ENCODE measurements at places on chromosomes 12 and 14. TPM values are rescaled to one million over a fixed set of nuclear protein-coding genes. Genes with fewer than 3 reads are reported as not detected.
A peak's percentile ranks its signal among the peaks of the same experiment; 100 is the strongest.

DNA sequence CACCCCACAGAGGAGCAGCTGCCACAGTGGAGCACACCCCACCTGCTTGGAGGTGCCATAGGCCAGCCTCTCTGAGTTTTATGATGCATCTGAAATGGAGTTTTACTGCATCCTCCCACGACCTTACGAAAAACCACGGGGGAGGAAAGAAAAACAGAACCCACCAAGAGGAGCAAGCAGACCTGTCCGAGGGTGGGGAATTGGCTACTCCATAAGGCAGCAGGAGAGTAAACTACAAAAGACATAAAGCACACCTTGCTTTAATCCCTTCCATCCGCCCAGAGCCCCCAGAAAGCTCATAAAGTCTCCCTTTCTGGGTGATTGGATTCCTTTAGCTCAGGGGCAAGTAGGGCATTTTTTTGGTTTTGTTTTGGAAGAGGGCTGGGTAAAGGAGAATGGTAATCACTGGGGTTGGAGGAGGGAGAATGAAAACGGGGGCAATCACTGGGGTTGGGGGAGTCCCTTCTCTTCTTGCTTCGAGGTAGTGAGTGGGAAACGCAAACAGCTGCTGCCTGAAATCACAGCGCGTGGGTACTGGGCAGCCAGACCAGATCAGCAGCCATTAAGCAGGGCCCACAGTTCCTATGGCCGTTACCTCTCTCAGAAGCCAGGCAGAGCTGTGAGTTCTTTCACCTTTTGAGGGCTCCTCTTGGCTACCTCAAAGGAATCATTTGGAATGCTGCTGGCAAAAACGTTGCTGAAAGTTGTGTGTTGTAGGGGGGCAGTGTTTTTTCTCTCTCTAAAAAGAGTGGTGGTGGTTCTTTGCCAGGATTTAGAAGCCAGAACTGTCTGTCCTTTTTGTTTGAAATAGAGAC, 433.6 kb downstream of the ZFP36L1 start:
- H3K4me3 ChIP-seq: no peak overlapping the region
- H3K4me1 ChIP-seq: peaks cover 19% of the 10 kb centered on the region
- H3K27ac ChIP-seq: peak overlapping the region; percentile 92
- no peak for DNase-seq
- no peaks in the 10 kb centered on the region for H3K36me3 ChIP-seq
- no peaks in the 10 kb centered on the region for H3K27me3 ChIP-seq

IL22 gene
- not detected for total RNA-seq

DNA sequence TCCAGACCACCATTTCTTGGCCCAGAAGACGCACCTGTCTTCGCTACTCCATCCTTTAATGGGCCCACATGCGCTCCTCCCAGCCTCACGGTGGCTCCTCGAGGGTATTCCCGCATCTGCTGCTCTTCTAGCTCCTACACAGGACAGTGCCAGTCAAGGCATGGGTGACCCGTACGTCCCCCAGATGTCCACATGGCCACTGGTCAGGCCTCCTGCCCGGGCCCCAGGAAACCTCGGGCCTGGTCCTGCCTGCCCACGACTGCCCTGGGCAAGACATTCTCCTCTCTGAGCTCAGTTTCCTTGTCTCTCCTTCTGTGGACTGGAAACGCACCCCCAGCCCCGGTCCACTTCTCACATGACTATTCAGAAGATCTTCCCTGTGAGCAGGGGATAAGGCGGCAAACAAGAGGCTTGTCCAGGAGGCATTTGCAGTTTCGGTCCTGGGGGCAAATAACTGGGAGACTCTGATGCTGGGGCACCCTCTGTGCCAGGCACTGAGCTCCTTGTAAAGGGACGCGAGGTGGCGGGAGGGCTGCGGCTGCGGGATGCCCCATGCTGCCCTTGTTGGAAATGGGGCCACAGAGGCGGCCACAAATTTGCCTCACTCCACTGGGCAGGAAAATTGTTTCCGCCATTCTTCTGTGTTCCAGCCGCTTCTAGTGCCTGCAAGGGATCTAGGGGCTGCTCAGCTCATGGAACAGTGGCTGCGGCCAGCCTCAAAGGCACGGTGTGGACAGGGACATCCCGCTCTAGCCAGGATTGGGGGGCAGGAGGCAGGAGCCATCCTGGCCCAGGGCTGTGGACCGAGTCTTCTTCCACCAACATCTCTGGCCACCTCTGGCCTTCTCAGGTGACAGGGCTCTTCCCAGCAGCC, 6.8 kb upstream of the BEGAIN start:
- no peaks in the 10 kb centered on the region for H3K27me3 ChIP-seq
- no peak overlapping the region for H3K27ac ChIP-seq
- no peak for DNase-seq
- no peaks in the 10 kb centered on the region for H3K36me3 ChIP-seq
- no peaks in the 10 kb centered on the region for H3K4me1 ChIP-seq
- H3K4me3 ChIP-seq: no peak overlapping the region

DNA sequence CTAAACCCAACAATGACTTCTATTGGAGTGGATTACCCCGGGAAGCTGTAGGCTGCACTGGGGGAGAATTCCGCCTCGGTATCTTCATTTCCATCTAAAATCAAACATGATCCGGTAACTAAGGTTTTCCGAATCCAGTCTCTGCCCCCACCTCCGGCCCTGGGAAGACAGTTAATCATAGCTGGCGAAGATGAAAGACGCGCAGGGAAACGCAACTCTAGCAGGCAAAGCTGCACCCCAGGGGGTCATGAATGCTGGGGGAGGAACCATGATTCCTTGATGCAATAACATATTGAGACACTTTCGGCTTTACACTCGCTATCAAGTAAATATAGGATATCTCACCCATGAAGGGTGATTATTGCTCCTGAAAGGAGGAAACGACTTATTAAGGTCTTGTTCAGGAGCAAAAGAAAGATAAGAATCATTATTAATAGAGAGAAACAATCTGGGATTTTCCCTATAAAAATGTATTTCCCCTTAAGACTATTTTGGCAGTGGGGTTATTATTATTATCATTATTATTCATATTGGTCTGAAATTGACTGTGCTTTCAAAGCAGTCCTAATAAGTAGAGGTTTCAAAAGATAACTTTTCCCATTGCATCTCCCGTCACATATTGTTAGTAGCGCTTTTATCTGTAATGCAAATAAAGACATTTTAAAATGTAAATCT, 614.9 kb downstream of the VRK1 start:
- no peak overlapping the region for H3K4me3 ChIP-seq
- H3K27ac ChIP-seq: no peak overlapping the region
- H3K27me3 ChIP-seq: no peaks in the 10 kb centered on the region

CPNE6 gene
- total RNA-seq: not detected

RPS29 gene
- 1,677 TPM for total RNA-seq

- H3K4me1 ChIP-seq: peaks cover 13% of the 10 kb centered on the region
- no peak overlapping the region for H3K4me3 ChIP-seq
- H3K36me3 ChIP-seq: no peaks in the 10 kb centered on the region
- DNase-seq: no peak
- H3K27me3 ChIP-seq: no peaks in the 10 kb centered on the region
Observed at GRCh38 chr14:73696466-73697400, 17.5 kb downstream of the PNMA1 start.

GRCh38 chr14:84351646-84352045, 1178.3 kb upstream of the FLRT2 start:
- H3K36me3 ChIP-seq: no peaks in the 10 kb centered on the region
- DNase-seq: no peak
- no peaks in the 10 kb centered on the region for H3K27me3 ChIP-seq
- no peaks in the 10 kb centered on the region for H3K4me1 ChIP-seq
- no peak overlapping the region for H3K4me3 ChIP-seq

DNA sequence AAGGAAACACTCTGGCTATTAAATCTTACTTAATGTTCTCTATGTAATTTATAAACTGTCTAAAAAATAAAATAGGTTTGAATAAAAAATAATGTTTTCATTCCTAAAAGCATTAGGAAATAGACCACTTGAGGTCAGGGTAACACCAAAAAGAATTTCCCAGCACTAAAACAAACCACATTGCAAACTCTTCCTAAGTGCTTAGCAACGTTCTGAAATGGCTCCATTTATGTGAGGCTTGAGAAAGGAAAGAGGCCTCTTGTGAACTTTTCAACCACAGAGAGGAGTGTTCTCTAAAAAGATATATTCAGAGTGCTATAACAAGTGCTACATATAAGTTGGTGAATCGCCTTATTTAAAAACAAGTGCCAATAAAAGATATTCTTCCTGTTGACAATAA, 42.7 kb downstream of the ALX1 start:
- no peak overlapping the region for H3K27ac ChIP-seq
- H3K4me1 ChIP-seq: peaks cover 11% of the 10 kb centered on the region
- DNase-seq: no peak
- no peak overlapping the region for H3K4me3 ChIP-seq
- no peaks in the 10 kb centered on the region for H3K27me3 ChIP-seq

SIX6 gene
- not detected for total RNA-seq

DNA sequence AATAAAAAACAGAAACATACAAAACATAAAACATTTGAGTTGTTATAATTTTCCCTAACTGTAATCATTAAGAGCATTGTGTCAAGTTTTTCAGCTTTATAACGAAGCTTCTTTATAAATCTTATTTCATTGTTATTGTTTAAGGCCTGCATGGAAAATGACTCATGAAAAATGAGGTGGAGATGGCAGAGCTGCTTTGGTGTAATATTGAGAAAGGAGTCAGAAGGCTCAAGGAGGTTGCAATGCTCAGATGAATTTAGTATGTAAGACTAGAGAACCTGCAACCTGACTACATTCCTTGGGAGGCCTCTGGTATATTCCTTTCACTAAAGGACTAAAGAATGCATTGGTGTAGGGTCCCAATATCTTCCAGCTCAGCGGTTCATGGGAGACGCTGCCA, 61.5 kb downstream of the TMEM30B start:
- H3K27ac ChIP-seq: no peak overlapping the region
- no peaks in the 10 kb centered on the region for H3K36me3 ChIP-seq
- no peak overlapping the region for H3K4me3 ChIP-seq
- no peak for DNase-seq
- no peaks in the 10 kb centered on the region for H3K4me1 ChIP-seq

FAM90A1 gene
- 0.34 TPM for total RNA-seq

- H3K27me3 ChIP-seq: no peaks in the 10 kb centered on the region
- H3K4me3 ChIP-seq: no peak overlapping the region
- no peak for DNase-seq
- H3K4me1 ChIP-seq: no peaks in the 10 kb centered on the region
Observed at GRCh38 chr12:103442822-103443221, 52.9 kb downstream of the C12orf42 start.

DNA sequence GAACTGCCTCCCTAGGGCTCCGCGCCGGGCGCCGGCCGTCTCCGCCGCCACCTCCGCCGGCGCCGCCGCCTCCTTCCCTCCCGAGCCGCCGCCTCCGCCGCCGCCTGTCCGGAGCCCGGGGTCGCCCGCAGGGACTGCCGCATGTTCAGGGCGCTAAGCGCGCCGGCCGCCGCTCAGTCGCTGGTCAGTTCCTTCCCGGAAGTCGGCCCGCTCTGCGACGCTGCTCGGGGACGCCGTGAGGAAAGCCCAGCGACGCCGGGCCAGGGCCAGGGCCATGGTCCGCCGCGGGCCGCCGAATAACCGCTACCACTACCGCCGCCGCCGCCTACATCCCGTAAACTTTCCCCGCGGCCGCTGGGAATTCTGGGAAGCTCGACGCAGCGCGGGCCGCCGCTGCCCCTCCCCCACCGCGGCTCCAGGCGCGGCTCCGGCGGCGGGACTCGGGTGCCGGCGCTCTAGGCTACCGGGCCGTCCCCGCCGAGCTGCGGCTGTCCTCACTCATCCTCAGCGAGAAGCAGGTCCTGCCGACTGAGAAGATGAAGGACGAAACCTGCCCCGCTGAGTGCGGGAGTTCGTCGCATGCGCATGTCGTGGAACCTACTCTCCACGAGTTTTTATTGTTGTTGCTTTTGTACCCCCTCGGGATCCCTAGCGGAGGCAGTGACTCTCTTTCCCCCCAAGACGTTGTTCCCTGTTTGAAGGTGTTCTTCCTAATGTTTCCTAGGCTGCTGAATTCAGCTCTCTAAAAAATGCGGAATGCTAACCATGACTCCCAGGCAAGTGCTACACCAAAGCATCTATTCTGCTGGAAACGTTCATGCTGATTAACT, at the start of gene SAV1:
TSS of gene SAV1 (minus strand) at position 311 of the 830 bp plus-strand sequence. CDS start 339 bp downstream, outside the sequence.
- peaks cover 28% of the 10 kb centered on the region for H3K4me1 ChIP-seq
- no peaks in the 10 kb centered on the region for H3K27me3 ChIP-seq
- peak within 1 kb of the TSS; percentile 75 for H3K4me3 ChIP-seq
- no peaks in the 10 kb centered on the region for H3K36me3 ChIP-seq
- peak; percentile 80 for DNase-seq

TEX52 gene
- 0.34 TPM for total RNA-seq

DNA sequence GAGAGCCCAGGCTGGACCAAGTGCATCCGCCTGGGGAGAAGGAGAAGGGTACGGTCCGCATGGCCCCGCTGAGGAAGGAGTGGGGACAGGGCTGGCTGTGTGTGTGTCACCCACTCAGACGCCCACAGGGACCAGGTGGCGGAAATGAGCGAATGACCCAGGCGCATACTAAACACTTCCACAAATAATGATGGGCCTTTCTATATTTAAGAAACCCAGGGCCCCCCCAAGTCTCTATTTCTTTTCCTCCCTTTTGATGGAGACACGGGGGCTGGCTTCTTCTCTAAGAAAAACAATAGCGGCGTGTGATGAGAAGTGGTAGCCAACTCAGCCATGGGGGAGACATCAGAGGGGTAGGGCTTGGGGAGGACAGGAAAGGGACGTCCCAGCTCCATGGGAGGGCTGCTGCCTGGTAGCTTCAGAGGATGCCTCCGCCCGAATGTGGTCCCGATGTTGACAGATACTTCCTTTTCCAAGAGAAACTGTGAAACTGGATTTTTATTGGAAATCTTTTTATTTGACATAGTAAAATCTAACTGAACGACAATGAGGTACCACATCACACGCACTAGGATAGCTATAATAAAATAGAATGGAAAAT, 6.3 kb upstream of the MAP1LC3B2 start:
- H3K27ac ChIP-seq: no peak overlapping the region
- no peak for DNase-seq
- H3K36me3 ChIP-seq: no peaks in the 10 kb centered on the region
- H3K4me3 ChIP-seq: no peak overlapping the region
- no peaks in the 10 kb centered on the region for H3K4me1 ChIP-seq
- H3K27me3 ChIP-seq: no peaks in the 10 kb centered on the region

- no peak overlapping the region for H3K4me3 ChIP-seq
- no peaks in the 10 kb centered on the region for H3K27me3 ChIP-seq
- H3K4me1 ChIP-seq: 0 out of 2 replicates have a peak, but pooled peaks cover 8% of the 10 kb centered on the region
- no peak for DNase-seq
Observed at GRCh38 chr12:15732341-15733061, 56.7 kb downstream of the EPS8 start.

- H3K27me3 ChIP-seq: no peaks in the 10 kb centered on the region
- no peaks in the 10 kb centered on the region for H3K36me3 ChIP-seq
- no peak for DNase-seq
- no peaks in the 10 kb centered on the region for H3K4me1 ChIP-seq
- no peak overlapping the region for H3K4me3 ChIP-seq
Observed at GRCh38 chr12:62319058-62319457, 58.9 kb downstream of the USP15 start.

GRCh38 chr12:51887476-51888315, at the start of gene ANKRD33:
Gene ANKRD33 (plus strand): TSS chr12:51888103. CDS start chr12:51888187, 84 bp downstream.
- H3K4me3 ChIP-seq: no peak within 1 kb of the TSS
- no peak within 1 kb of the TSS for H3K27ac ChIP-seq

KRT72 gene
- not detected for total RNA-seq

TSPAN11 gene
- total RNA-seq: not detected

- H3K4me3 ChIP-seq: no peak overlapping the region
- DNase-seq: no peak
- no peaks in the 10 kb centered on the region for H3K27me3 ChIP-seq
- H3K27ac ChIP-seq: no peak overlapping the region
- no peaks in the 10 kb centered on the region for H3K4me1 ChIP-seq
- H3K36me3 ChIP-seq: peaks cover 4% of the 10 kb centered on the region
Observed at GRCh38 chr12:112178796-112179195, 53.4 kb downstream of the TRAFD1 start.

- no peaks in the 10 kb centered on the region for H3K36me3 ChIP-seq
- no peak overlapping the region for H3K4me3 ChIP-seq
- no peaks in the 10 kb centered on the region for H3K4me1 ChIP-seq
- H3K27ac ChIP-seq: no peak overlapping the region
- no peaks in the 10 kb centered on the region for H3K27me3 ChIP-seq
Observed at GRCh38 chr12:76374386-76375020, 26.3 kb upstream of the BBS10 start.

Data from Caco-2 (cell line).